ENCODE measurements at places on chromosomes 7 and 10. TPM values are rescaled to one million over a fixed set of nuclear protein-coding genes. Genes with fewer than 3 reads are reported as not detected.

MMP21 gene
- polyA plus RNA-seq: 0.24 TPM

DNA sequence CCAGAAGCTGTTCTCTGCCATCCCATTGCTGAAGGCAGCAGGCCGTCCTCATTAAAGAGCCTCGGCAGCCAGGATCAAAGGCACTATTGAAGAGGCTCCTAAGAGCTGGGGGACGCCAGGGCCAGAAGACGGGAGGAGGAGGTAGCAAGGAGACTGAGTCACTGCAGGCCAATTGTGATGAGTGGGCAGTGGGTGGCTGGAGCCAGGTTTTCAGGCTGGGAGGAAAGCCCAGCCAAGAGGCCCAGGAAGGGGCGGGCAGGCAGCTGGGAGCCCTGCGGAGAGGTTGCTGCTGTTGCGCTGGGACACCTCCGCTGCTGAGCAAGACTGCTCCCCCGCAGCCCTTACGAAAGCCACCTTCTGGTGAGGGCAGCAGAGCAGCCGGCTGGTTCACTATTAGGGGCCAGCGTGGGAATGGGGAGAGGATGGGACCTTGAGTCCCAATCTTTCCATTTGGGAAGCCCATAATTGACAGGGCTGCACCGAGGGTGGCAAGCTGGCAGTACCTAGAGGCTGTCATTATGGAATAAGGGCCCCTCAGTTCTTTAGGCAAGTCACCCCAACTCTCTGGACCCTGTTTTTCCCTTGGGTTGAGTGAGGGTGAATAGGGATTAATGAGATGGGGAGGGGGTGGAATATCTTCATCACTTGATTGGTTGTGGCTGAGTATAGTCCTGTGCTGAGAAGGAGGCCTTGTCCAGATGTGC, 48.4 kb downstream of the UNC5B start:
- no peak overlapping the region for H3K4me3 ChIP-seq
- no peaks in the 10 kb centered on the region for H3K36me3 ChIP-seq

DNA sequence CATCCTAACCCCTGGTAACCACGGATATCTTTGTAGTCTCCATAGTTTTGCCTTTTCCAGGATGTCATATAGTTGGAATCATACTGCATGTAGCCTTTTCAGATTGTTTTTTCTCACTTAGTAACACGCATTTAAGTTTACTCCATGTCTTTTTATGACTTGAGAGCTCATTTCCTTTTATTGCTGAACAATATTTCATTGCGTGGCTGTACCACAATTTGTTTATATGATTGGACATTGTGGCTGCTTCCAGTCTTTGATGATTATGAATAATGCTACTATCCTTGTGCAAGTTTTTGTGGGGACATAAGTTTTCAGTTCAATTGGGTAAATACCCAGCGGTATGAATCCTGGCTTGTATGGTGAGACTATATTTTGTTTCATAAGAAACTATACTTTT, 60.8 kb downstream of the AOAH start:
- no peak for DNase-seq
- no peaks in the 10 kb centered on the region for H3K4me1 ChIP-seq
- H3K27ac ChIP-seq: no peak overlapping the region
- no peaks in the 10 kb centered on the region for H3K27me3 ChIP-seq
- H3K36me3 ChIP-seq: no peaks in the 10 kb centered on the region

SUMF2 gene
- polyA plus RNA-seq: 142 TPM
